ENCODE measurements at places on chromosomes 4 and X.

DNA sequence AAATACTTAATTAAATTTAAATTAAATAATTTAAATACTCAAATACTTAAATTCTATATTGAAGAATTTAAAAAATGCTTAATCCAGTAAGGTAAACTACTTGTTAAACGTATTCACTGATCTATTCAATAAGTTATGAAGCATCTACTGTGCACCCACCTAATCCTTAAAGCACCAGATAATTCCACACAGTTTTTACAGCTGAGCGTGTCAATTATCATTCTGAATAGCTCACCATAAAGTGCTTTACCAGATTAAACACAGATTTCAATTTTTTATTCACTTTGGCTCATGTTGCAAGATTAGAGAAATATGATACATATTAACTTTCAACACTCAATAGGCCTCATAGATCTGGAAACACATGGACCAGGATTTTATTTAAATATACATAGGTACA, 79.2 kb upstream of the DDIT4L start:
- DNase-seq, result no peak

- no peak for DNase-seq
Measured at GRCh38 chr4:102878901-102879300, 10.1 kb downstream of the CISD2 start.

- DNase-seq, result no peak
Measured at GRCh38 chr4:163111588-163111987, 55.1 kb downstream of the NAF1 start.

DNA sequence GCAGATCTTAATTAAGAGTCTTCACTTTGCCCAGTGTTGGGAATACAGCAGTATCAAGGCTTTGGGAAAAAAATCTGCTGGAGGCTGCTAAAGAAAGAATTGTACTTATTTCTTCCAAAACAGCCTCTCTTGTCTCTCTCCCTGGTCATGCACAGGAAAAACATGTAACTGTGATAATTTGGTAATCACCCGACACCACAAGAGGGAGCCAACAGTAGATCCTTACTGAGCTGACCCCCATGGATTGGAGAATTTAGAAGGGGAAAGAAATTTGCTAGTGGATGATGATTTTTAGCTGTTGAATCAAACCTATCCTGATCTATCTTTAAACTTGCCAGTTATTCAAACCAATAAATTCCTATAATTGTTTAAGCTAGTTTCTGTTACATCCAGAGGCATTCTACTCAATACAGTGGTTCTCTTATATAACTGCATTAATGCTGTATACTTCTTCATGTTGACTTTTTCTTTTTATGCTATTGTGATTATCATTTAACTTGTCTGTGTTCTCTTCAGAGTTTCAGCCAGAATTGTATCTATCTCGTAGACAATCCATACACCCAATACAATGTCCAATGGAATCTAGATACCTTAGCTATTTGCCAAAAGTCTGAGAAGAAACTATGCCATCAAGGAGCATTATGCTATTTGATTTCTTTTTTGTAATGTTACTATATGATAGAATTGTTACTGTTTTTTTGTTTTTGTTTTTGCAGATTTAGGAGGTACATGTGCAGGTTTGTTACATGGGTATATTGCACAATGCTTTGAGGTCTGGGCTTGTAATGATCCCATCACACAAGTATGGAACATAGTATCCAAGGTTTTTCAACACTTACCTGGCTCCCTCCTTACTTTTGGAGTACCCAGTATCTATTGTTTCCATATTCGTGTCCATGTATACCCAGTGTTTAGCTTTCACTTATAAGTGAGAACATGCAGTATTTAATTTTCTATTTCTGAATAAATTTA, 31.3 kb upstream of the ARHGEF38 start:
- no peak for DNase-seq

- no peak for DNase-seq
Measured at GRCh38 chr4:70356185-70356584, 4.4 kb upstream of the SMR3A start.

DNA sequence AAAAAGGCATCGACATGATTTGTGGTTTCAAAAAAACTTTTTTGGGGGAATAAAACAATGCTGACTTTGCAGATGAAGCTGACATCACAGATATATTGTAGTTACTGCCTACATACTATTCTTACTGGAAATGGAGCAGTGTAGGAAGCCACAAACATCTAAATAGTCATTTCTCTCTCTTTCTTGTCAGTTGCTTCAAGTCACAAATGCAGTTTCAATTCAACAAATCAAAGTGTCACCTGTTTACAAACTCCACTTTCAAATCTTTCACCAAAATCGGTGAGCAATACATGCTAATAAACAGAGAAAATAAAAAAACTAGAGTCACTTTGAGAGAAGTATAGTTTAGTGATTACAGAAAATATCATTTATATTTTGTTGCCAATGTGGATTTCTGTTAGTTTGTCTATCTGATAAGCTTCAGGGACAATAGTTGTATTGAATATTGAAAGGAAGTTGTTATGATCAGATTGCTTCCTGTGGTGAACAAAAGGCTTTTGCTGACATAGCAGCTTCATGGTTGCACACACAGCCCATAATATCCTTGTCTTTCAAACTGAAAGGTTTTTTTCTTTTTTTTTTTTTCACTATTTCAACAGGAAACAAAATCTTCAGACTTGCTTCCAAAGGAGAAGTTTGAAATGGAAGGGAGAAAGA, 49.7 kb upstream of the PTPN13 start:
- DNase-seq, result no peak

DNA sequence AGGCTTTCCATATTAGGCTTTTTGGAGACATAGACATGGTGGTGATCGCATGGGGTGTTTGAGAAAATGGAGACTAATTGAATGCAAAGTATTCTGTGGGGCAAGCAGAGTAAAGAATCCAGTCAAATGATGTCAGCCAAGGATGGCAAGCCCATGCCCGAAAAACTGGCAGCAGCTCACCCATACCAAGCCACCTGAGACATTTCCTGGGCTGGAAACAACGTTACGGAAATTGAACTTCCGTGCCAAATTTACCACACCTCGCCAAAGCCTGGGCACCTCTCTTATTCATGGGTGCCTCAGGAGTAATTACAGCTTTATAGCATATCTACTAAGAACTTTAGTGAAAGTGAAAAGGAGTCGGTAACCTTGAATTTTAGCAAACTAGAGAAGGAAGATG, 166.4 kb downstream of the CBR4 start:
- DNase-seq, result no peak

GRCh38 chrX:55523356-55523755, 33.7 kb upstream of the USP51 start:
- DNase-seq, result no peak

- no peak for DNase-seq
Measured at GRCh38 chr4:3829956-3830773, 64.0 kb downstream of the ADRA2C start.

GRCh38 chr4:87026800-87027495, 92.1 kb downstream of the AFF1 start:
- DNase-seq, result no peak

DNA sequence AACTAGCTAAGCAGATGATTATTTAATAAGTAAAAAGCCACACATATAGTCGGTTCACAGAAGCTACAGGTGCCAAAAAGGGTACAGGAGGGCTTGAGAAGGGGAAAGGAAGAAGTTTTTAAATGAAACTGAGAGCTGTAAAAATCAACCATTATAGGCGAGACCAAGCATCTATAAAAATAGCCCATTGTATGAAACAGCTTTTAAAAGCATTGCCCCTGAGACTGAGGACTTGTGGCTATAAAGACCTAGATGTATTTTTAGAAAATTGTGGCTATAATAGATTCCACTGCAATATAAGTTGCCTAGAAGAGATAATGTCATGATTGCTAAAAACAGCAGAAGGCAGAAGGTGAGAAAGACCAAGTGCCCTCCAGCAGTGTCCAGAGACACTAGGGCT, 15.0 kb upstream of the TTC29 start:
- DNase-seq, result no peak

DNA sequence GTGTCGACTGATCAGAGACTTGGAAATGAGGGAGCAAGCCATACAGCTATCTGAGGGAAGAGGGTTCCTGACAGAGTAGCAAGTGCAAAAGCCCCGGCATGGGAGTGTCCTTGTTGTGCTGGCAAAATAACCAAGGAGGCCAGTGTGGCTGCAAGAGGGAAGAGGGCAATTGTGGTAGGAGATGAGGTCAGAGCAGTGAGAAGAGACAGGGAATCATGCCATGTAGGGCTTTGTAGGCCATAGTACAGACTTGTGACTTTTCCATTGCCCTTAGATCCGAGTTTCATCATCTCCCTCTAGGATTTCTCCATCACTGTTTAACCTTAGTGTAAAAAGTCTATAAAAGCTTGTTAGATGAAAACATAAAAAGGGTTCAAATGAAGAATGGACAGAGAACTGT, 76.2 kb downstream of the DOCK11 start:
- no peak for DNase-seq

DNA sequence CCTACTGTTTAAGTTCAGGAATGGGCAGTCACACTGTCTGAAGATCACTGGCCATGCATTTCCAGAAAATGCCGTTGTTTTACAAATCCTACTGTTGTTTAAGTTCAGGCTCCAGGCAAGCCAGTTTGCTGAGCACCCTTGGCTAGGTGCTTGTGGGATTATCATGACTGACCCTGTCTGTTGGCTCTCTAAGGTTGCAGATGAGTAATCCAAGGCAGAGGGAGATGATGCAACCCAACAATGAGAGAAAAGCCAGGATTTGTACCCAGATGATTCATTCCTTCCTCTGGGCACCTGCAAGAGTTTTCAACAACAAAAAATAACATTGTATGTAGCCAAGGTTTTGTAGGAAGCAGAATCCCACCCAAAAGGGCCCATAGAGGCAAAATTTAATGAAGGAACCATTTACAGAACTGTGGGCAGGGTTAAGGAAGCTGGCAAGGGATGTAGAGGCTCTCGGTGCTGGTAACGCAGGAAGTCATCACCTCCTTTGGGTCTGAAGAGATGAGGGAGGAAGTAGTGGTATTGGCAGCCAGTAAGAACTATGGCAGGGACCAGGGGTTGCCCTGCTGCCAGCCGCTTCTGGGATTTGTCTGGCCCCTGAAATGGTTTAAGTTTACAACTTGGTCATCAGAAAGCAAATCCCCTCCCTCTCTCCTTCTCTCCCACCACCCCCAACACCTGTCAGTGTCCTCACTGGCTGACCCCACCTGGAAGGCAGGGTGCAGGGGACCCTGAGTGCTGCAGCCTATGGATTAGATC, 54.8 kb downstream of the MSX1 start:
- no peak for DNase-seq

- DNase-seq, result no peak
Measured at GRCh38 chr4:148207068-148207467, 235.1 kb downstream of the NR3C2 start.

- DNase-seq, result no peak
Measured at GRCh38 chrX:16212436-16212835, 45.2 kb downstream of the MAGEB17 start.

DNA sequence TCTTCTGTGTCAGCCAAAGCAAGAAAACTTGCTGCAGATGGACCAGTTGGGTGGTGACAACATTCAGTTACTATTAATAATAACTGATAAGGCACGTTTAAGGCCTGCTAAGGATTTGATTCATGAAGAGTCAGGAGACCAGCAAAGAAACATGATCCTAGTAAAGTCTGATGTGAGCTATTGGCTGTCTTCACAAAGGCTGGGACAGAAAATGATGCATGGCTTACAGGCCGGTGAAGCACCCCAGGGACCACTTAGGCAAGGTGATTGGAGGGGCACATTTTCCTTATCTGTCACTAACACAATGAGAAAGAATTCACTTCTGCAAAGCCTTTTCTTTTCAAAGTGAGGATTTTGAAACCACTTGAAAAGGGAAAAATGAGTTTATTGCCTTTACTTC, 65.4 kb upstream of the TRPC3 start:
- no peak for DNase-seq

DNA sequence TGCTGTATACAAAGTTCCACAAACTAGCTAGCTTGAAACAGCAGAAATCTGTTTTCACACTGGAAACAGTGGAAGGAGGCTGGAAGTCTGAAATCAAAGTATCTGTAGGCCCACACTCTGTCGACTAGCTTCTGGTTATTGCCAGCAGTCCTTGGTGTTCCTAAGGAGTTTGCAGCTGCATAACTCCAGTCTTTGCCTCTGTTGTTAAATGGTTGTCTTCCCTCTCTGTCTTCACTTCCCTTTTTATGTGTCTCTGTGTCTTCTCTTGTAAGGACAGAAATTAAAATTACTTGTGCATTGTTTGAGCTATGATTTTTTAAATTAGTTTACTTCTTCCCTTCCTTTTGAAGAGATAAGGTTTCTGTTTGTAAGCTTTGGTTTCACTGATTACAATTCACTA, 8.2 kb downstream of the MTHFD2L start:
- no peak for DNase-seq

- DNase-seq, result no peak
Measured at GRCh38 chr4:76764251-76764650, 133.7 kb downstream of the SOWAHB start.

GRCh38 chr4:56531823-56532222, 26.2 kb downstream of the ARL9 start:
- no peak for DNase-seq

DNA sequence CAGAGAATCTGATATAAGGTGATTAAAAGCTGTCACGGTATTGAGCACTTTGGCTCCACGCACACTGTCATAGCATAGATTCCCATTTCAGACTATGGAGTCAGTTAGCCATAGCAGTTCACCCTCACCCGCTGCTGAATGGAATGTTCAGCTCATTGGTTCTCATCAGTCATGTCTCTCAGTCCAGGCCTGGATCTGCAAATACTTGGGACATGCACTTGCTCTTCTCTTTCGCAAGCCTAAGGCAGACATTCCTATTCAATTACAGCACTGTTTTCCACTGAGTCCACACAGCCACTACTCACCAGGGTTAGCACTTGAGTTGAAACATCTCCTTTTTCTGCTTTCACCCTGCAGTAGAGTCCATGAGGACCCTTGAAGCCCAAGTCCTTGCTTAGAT, 30.6 kb upstream of the SCML1 start:
- DNase-seq, result no peak

- DNase-seq, result no peak
Measured at GRCh38 chrX:107563824-107564223, 64.5 kb upstream of the PRPS1 start.

DNA sequence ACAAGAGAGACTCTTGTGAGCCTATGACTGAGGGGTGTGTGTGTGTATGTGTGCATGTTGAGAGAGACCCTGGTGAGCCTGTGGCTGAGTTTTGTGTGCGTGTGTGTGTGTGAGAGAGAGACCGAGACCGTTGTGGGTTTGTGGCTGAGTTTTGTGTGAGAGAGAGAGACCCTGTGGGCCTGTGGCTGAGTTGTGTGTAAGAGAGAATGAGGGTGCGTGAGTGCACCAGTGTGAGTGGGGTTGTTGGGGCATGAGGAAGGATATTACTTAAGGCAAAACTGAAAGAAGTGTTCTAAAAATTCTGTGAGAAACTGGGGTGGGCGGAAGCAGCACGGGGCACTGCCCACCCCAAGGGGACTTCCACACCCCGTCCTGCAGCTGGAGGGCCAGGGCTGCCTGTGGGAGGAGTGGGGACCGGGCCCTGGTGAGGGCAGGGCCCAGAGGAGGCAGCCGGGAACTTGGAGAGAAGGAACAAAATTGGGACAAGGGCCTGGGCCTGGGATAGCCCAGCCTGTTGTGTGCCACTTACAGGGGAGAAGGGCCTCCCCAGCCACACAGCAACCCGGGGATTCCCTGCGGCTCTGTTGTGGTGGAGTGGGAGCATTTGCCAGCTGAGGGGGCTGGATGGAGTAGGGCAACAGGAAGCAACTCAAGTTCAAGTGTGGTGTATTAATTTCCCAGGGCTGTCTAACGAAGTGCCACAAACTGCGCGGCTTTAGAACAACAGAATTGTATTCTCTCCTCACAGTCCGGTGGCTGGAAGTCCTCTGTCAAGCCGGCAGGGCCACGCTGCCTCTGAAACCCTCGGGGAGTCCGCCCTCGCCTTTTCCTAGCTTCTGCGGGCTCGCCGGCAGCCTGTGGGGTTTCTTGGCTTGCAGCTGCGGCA, 22.1 kb downstream of the TMEM131L start:
- no peak for DNase-seq

- DNase-seq, result no peak
Measured at GRCh38 chr4:23934223-23934622, 44.4 kb upstream of the PPARGC1A start.

Data from stimulated activated CD8-positive, alpha-beta memory T cell treated with anti-CD3 and anti-CD28 coated beads, Interleukin-15, amount 100 ng/mL, for 1 hour (primary cell).